ENCODE measurements at places on chromosomes 7 and 10.

GRCh38 chr10:31101123-31101522 lies 69.5 kb upstream of the ZNF438 start:
- no peak for DNase-seq

DNA sequence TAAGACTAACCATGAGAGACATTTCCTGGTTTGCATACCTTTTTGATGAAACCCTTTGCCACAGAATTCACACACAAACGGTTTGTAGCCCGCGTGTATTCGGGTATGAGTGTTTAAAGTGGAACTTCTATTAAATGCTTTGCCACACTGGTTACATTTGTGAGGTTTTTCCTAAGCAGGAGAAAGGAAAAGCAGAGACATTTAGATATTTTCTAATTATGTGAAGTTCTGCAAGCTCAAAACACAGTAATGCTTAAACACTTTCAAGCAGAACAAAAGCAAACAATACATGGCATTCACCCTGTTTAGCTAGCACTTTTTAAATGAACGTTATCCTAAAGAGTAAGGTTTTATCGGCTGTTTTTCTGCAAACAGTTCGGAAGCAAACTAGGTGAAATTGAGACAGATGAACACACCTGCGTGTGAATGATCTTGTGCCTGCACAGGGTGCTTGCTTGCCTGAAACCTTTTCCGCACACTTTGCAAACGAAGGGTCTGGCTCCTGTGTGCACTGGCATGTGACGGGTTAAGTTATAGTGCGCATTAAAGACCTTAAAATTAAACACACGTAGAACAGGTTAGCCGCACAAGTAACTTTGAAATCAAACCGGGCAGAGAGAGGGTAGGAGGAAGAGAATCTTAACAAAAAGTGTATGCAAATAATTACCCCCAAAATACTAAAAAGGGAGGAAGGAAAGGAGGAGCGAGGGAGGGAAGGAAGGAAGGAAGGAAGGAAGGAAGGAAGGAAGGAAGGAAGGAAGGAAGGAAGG lies 1.6 kb downstream of the FEZF1 start:
- DNase-seq: no peak

- DNase-seq: no peak
These were observed 56.9 kb upstream of the TNKS2 start for GRCh38 chr10:91741356-91741755.

DNA sequence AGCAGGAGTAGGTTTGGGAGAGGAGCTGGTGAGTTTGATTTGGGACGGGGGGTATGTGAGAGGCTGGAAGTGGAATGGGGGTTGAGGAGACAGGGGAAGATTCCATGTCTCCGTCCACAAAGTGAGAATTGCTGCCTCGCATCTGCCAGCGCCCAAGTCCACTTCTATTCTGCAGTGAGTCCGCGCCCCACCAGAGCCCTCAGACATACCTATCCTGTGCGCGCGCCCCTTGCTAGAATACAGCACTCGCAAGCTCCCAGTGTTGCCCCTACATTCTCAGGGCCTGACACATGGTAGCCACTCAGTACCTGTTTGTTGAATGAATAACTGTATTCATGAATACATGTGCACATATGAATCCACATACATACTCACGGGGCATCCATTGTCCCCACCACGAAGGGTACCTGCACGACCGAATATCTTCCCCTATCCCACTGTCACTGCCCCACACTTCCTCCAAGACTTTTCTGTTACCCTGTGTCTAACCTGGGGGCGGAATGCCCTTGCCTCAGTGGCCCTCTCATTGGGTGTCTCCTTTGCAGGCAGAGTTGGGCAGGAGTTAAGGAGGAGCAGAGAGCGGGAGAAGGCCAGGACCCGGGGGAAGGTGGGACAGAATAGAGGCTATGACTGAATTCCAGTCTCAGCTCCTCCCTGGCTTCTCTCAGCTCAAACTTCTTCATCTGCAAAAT lies 19.9 kb downstream of the POLL start:
- no peak for DNase-seq

DNA sequence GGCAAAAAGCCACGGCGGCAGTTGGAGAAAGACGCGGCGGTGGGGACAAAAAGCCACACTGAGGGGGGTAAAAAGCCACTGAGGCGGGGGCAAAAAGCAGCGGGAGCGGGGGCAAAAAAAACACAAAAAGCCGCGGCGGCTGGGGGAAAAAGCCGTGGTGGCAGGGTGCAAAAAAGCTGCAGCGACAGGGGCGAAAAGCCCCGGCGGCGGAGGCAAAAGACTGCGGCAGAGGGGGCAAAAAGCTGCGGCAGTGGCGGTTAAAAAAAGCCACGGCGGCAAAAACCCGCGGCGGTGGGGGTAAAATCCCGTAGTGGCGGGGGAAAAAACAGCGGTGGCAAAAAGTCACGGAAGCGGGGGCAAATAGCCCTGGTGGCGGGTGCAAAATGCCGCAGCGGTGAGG lies 527.3 kb downstream of the ZNF33B start:
- DNase-seq: no peak

- no peak for DNase-seq
These were observed 221.4 kb downstream of the BICC1 start for GRCh38 chr10:58734116-58734515.
